ENCODE measurements at places on chromosomes 13 and 19.
A peak's percentile ranks its signal among the peaks of the same experiment; 100 is the strongest.

- no peak for DNase-seq
Observed at GRCh38 chr13:111941845-111942447, 125.0 kb upstream of the SOX1 start.

- DNase-seq: peak; percentile 85
Observed at GRCh38 chr19:46016426-46017094, 6.3 kb downstream of the PGLYRP1 start.

GRCh38 chr19:29834991-29835846, 23.4 kb downstream of the CCNE1 start:
- DNase-seq: peak; percentile 60

DNA sequence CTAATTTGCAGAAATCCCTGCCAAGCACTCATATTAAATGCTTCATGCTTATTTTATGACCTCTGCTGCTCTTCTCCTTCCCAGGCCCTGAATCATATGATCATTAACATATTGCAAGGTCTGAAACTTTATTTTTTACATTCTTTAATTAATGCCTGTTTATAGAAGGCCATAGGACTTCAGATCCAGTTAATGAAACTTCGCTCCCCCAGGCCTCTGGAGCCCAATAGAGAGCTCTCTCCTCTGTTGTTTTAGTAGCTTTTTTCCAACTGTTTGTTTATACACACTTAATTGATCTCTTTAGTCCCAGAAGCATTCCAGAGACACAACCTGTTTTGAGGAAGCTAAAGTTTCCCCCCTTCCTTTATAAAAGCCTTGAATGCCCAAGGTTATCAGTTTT, 68.3 kb downstream of the DACH1 start:
- DNase-seq: no peak

GRCh38 chr19:36084231-36085009, 26.5 kb upstream of the OVOL3 start:
- no peak for DNase-seq

Data from colonic mucosa (tissue), 4 donors.